ENCODE measurements at places on chromosomes 4 and X.

- no peak for DNase-seq
These were observed 180.3 kb upstream of the PPARGC1A start for GRCh38 chr4:24070117-24070516.

- DNase-seq: peak; percentile 29
These were observed 70.1 kb upstream of the LSM6 start for GRCh38 chr4:146105464-146105863.

- no peak for DNase-seq
These were observed 334.0 kb downstream of the PCDH19 start for GRCh38 chrX:100076031-100076430.

- DNase-seq: no peak
These were observed 172.8 kb upstream of the DCAF12L2 start for GRCh38 chrX:126338916-126339315.

GRCh38 chrX:75522565-75523431 lies at the start of gene ZDHHC15:
Gene ZDHHC15, minus strand, starts transcription at chrX:75523037. Its CDS starts 13 bp downstream, at chrX:75523024.
- peak; percentile 80 for DNase-seq

DNA sequence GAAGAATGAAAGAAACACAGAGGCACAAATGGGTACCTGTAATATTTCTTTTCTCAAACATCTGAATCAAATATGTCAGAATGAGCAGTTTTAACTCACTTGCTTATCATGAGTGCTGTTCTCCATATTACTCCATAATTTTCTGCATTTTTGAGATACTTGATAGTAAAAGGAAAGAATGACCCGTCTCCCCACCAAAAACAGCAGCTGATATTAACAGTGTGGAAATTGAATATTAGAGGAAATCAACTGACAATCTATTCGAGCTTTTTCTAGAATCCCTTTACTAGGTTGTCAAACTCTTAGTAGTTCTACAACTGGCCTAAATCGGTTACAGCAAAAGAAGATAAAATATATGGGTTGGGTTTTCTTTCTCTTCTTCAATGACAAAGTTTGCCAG lies 49.9 kb upstream of the HELT start:
- no peak for DNase-seq

GRCh38 chrX:21725916-21726315 lies 32.0 kb downstream of the SMPX start:
- no peak for DNase-seq

Data from hematopoietic multipotent progenitor cell treated with erythropoietin and hydrocortisone succinate and interleukin-3 and kit ligand, for 4 days (in vitro differentiated cells).